ENCODE measurements at places on chromosomes 11 and 22. TPM values are rescaled to one million over a fixed set of nuclear protein-coding genes. Genes with fewer than 3 reads are reported as not detected.

DNA sequence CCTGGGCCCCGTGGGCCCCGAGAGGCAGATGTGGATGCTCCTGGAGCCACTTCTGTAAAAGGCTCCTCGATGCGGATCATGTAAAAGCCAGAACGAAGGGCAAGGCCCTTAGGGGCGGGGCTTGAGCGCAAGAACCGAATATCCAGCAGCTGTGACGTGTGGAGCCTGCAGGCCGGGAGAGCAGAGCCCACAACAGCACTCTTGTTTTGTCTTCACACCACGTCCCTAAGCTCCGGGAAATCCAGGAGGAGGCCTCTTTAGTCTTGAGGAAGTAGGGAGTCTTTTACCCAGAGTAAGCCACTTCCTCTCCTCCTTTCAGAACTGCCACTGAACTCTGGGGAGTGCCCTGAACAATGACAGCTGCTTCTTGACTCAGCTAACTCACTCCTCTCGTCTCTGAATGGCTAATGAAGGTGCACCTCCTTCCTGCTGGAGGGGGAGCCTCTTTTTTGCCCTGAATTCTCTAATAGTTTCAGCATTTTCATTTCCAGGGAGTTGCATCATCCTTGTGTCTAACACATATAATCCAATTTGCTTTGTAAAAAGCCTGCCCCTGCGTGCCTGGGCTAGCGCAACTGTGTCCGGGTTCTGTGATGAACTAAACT is 12.5 kb downstream of the L3MBTL2 start:
- no peak for DNase-seq

SAA1 gene
- polyA plus RNA-seq, result 0.60 TPM

GRCh38 chr11:31887180-31887579 is 76.1 kb upstream of the PAX6 start:
- DNase-seq, result no peak

DNA sequence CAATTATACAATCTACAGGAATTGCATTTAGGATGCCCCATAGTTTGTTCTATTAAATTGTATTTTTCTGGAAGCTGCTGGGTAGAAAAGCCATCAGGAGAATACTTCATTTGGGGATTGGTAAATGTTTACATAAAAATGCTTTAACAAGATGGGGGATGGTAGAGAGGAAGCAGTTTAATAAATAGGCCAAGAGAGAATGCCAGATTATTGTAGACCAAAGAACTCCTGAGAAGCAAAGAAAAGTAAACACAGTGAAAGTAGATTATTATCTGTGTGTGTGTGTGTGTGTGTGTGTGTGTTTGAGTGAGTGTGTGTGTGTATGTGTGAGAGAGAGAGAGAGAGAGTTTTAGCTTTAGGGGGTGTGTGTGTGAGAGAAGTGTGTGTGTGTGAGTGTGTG is 820.4 kb upstream of the CCDC90B start:
- DNase-seq, result no peak

SGSM1 gene
- polyA plus RNA-seq, result 2.2 TPM

DNA sequence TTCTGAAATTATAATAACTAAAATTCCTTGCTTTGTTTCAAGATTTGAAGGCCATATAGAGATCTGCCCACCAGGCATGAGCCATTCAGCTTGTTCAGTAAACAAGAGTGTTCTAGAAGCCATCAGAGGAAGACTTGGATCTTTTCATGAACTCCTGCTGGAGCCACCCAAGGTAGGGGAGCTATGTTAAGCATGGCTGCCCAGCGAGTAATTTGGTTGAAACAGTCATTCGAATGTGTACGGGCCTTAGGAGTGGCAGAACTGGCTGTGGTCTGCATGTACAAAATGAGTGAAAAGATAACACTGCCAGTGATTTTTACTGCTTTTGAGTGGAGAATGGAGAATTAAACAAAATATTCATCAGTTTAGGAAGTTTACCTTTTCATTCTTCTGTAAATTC is 103.7 kb downstream of the PPP6R3 start:
- DNase-seq, result no peak

GLB1L3 gene
- polyA plus RNA-seq, result 1.1 TPM

DNA sequence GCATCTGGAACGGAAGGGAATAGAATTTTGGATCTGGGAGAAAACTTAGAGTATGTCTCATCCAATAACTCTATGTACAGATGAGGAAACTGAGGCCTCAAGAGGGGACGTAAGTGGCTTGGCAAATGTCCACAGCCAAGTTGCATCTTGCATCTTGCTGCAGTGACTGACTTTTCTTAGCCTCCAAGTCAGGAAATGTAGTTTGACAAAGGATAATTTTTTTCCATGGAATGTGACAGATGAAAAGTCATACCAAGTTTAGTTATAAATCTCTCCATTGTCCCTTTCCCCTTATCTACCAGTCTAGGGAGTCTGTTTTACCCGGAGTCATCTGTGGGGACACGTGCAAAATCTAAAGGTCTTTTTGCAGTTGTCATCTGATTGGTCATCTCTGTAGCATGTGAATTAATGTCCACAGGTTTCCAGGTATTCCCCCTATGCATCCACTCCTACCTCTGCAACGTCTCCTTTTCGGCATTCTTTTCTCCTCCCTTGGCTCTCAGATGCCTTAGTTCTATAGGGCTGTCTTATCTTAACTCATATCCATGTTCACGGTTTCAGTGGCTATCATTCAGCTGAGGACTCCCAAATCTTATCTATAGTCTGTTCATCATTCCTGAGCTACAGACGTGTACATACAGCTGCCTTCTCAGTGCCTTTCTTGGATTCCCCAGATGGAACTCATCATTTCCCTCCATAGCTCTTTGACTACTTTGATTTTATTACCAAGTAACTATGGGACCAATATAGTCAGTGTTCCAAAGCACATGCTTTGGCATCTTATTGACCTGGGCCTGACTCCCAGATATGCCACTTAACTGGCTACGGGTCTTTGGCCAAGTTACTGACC is 139.5 kb upstream of the TIMP3 start:
- DNase-seq, result no peak

RBMXL2 gene
- polyA plus RNA-seq, result 0.10 TPM

DLG2 gene
- polyA plus RNA-seq, result 6.8 TPM

- DNase-seq, result no peak
Observed at GRCh38 chr11:110776081-110776480, 63.8 kb upstream of the ARHGAP20 start.

DNA sequence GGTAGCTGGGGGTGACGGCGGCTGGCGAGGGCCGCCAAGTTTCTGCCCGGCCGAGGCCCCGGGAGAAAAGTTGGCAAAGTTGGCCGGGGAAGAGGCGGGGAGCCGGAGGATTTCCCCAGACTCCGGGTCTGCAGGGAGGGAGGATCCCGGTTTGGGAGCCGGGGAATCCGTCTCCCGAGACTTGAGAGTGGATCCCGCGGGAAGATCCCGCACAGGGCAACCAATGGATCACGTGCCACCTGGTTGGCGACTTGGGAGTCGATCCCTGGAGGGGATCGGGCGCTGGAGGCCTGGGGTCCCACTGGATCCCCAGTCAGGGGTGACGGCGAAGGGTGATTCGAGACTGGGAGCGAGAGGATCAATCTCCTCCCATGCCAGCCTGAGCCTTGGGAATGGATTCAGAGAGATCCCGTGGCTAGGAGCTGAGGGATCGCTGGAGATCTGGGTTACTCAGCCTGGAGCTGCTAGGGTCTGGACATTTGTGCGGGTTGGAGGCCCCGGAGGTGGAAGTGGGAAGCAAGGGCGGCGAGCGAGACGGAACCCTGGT is 394 bp downstream of the KIAA1671 start:
- DNase-seq, result no peak

GRCh38 chr22:29128891-29129807 is 56.3 kb downstream of the KREMEN1 start:
- DNase-seq, result no peak

- DNase-seq, result no peak
Observed at GRCh38 chr11:134581966-134582769, 170.1 kb upstream of the B3GAT1 start.

GRCh38 chr11:16780146-16780545 is 41.7 kb downstream of the C11orf58 start:
- DNase-seq, result no peak

DNA sequence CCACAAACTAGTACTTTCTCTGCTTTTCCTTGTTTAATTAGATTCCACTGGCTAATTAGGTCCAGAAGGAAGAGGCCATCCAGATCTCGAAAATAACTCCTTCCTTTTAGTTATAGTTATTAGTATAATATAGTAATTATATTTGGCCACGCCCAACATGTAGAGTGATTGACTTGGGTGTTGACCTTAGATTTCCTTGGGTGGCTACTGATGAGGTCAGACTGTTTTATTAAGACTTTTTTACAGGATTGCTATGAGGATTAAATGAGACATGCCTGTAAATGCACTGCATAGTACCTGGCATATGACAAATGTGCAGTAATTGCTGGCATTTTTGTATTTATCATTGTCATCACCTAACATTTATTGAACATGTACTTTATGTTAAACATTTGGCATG is 26.9 kb downstream of the STX3 start:
- no peak for DNase-seq

- DNase-seq, result no peak
Observed at GRCh38 chr11:130769782-130770535, 146.3 kb downstream of the SNX19 start.

ISX gene
- 0.32 TPM for polyA plus RNA-seq

SCGB1D2 gene
- polyA plus RNA-seq, result 1.6 TPM

LRRC32 gene
- polyA plus RNA-seq, result 70.3 TPM

GRCh38 chr11:62494246-62494645 is 52.4 kb downstream of the AHNAK start:
- DNase-seq, result no peak

CHORDC1 gene
- 62.6 TPM for polyA plus RNA-seq

DNA sequence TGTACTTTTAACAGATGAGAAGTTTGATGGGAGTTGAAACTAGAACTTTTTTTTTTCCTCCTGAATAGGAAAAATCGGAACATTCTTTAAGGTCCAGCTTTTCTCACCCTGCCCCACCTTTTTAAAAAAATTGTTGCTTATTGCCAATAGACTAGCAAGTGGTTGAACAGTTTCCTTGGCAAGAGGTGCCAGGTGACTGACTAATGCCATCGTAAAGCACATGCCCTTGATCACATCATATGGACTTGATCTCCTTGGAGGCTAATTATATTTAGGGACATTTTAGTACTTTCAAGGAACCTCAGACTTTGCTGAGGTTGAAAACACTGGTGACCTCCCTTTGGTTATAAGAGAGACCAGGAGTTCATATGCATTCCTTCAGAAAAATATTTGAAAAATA is 57.6 kb downstream of the MTMR3 start:
- no peak for DNase-seq

DNA sequence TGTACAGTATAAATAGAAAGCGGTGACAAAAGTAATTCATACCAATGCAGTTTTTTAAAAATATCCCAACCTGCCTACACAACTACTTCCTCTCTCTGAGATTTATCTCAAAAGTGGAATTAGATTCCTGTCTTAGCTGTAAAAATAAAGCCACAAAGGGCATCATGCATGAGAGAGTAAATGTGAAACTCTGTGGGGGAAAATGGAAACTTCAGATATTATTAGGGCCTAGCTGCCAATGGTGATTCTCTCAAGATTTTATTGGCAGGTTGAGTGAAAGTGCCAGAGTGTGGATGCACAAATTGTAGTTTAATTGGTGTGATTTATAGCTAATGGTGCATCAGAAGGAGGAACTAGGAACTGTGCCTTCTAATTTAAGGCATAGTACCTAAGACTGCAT is 356.9 kb upstream of the CCDC90B start:
- DNase-seq, result no peak

TANGO2 gene
- 8.9 TPM for polyA plus RNA-seq

- no peak for DNase-seq
Observed at GRCh38 chr22:31926969-31927368, 17.4 kb upstream of the YWHAH start.

OR10D3 gene
- not detected for polyA plus RNA-seq

SERPIND1 gene
- 3.8 TPM for polyA plus RNA-seq

DNA sequence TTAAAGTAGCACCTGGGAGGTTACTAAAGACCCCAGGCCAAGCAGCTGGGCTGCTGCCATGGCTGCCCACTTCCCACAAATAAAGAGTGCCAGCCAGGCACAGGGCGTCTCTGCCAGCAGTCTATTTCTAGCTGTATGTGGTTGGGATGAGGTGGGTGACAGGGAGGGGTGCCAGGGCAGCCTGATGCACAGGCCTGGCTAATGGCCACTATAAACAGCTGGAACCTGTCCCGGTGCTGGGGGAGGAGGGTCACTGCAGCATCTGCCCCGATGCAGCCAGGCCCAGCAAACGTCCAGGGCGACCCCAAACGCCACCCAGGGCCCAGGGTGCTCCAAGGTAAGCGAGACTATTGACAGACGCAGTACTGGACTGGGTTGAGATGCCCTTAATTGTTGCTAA is 37.4 kb downstream of the SCUBE1 start:
- no peak for DNase-seq

DNA sequence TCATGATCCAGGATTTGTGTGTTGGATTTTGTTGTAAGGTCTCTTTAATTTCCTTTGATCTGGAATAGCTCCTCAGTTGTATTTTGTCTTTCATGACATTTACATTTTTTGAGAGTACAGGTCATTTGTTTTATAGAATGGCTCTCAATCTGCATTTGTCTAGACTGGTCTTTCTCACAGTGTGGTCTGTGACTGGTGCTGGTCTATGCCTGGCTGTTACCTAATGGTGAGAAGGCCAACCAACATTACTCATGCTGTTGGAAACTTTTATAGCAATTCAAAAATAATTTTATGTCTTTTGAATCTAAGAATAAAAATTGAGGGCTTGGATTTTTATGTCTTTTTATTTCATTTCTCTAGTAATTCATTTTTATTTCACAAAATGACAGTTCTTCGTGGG is 3.9 kb upstream of the NCR3LG1 start:
- DNase-seq, result no peak

DNA sequence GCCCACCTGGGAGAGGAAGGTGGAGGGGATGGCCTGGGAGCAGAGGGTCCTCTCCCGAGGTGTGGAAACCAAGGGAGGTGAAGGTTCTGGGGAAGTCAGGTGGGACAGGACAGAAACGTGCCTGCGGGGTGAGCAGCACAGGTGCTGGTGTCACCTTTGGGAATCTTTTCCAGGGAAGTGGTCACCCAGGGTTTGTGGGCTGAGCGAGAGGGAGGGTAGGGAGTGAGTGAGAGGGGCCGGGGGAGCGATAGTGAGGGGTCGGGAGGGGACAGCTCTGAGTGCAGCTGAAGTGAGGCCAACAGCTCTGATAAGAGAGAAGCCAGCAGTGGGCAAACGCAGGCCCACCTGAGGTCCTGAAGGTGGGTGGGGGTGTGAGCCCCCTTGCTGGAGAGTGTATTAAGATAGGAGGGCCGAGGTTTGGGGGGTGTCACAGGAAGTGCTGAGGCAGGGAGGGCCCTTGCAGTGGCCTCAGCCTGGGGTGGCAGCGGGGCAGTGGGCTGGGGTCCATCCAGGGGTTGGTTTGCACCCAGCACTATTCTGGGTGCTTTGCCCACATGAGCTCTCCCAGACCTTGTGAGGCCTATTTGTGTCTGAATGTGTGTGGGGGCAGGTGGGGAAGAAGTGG is 1.6 kb upstream of the SHANK3 start:
- no peak for DNase-seq

LRRC74B gene
- 0.24 TPM for polyA plus RNA-seq

GRCh38 chr11:120945042-120945441 is 78.9 kb upstream of the TBCEL start:
- DNase-seq, result no peak

KRTAP5-8 gene
- polyA plus RNA-seq, result 1.3 TPM

GRCh38 chr11:7688238-7688826 is 15.0 kb upstream of the CYB5R2 start:
- DNase-seq, result no peak

- DNase-seq, result no peak
Observed at GRCh38 chr11:110691926-110692325, 20.3 kb downstream of the ARHGAP20 start.

PHETA2 gene
- 11.0 TPM for polyA plus RNA-seq

Data from left renal pelvis (tissue), 4 donors.